Spleen (tissue), 13 donors: ENCODE measurements at places on chromosomes 7 and 10. TPM values are rescaled to one million over a fixed set of nuclear protein-coding genes. Genes with fewer than 3 reads are reported as not detected.

- no peak for DNase-seq
- no peak overlapping the region for H3K4me3 ChIP-seq
- H3K27me3 ChIP-seq: no peaks in the 10 kb centered on the region
- no peaks in the 10 kb centered on the region for H3K36me3 ChIP-seq
Measured at GRCh38 chr7:137025469-137026175, 157.2 kb downstream of the CHRM2 start.

Gene NT5C3A
- 36.0 TPM for total RNA-seq

GRCh38 chr7:96707901-96708774, 1.5 kb downstream of the SEM1 start:
- no peaks in the 10 kb centered on the region for H3K27me3 ChIP-seq
- peak overlapping the region; percentile 87 for H3K4me3 ChIP-seq
- H3K27ac ChIP-seq: no peak overlapping the region
- H3K4me1 ChIP-seq: peaks cover 20% of the 10 kb centered on the region
- H3K36me3 ChIP-seq: no peaks in the 10 kb centered on the region

Gene EVX1
- total RNA-seq: not detected

Gene TWIST1
- not detected for total RNA-seq

GRCh38 chr7:137875746-137876145, 29.0 kb upstream of the DGKI start:
- H3K27ac ChIP-seq: no peak overlapping the region
- no peaks in the 10 kb centered on the region for H3K27me3 ChIP-seq
- H3K36me3 ChIP-seq: peaks cover 88% of the 10 kb centered on the region
- H3K4me3 ChIP-seq: no peak overlapping the region

Gene GIMAP6
- total RNA-seq: 77.6 TPM

Gene TRPV5
- total RNA-seq: not detected

GRCh38 chr10:50421026-50421719, 169.9 kb upstream of the ASAH2 start:
- H3K27ac ChIP-seq: peak overlapping the region; percentile 38
- no peaks in the 10 kb centered on the region for H3K27me3 ChIP-seq
- no peaks in the 10 kb centered on the region for H3K36me3 ChIP-seq
- peaks cover 51% of the 10 kb centered on the region for H3K4me1 ChIP-seq
- DNase-seq: no peak
- H3K4me3 ChIP-seq: no peak overlapping the region

Gene TMEM236
- total RNA-seq: 0.89 TPM

Gene CYP2C18
- not detected for total RNA-seq

Gene CAPZA2
- total RNA-seq: 233 TPM

Gene SLC26A3
- total RNA-seq: not detected

Gene LRRD1
- total RNA-seq: not detected

DNA sequence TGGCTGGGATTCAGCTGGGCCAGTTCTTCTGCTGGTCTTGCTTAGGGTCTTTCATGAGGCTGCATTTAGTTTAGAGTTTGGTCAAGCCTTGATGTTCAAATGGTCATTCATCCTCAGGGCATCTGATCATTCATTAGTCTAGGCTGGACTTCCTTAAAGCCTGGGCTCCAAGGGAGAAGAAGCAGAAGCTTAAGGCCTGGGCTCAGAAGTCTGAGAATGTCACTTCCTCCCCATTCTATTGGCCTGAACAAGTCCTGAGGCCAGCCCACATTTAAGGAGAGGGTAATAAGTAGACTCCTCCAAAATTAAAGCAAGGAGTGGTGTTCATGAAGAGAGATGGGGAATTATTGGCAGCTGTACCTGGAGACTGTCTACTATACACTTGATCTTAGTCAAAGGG, 193.2 kb upstream of the HABP2 start:
- H3K4me1 ChIP-seq: no peaks in the 10 kb centered on the region
- no peak overlapping the region for H3K27ac ChIP-seq

- peaks cover 12% of the 10 kb centered on the region for H3K4me1 ChIP-seq
- no peak for DNase-seq
Measured at GRCh38 chr10:101053516-101053915, 8.3 kb upstream of the KAZALD1 start.

GRCh38 chr7:66639773-66640172, 11.1 kb downstream of the KCTD7 start:
- H3K27ac ChIP-seq: no peak overlapping the region
- H3K4me1 ChIP-seq: no peaks in the 10 kb centered on the region
- DNase-seq: no peak
- no peaks in the 10 kb centered on the region for H3K27me3 ChIP-seq

GRCh38 chr10:128943111-128943510, 523.9 kb upstream of the MGMT start:
- no peak for DNase-seq
- no peak overlapping the region for H3K27ac ChIP-seq
- no peaks in the 10 kb centered on the region for H3K4me1 ChIP-seq
- H3K27me3 ChIP-seq: no peaks in the 10 kb centered on the region
- H3K4me3 ChIP-seq: no peak overlapping the region
- no peaks in the 10 kb centered on the region for H3K36me3 ChIP-seq

DNA sequence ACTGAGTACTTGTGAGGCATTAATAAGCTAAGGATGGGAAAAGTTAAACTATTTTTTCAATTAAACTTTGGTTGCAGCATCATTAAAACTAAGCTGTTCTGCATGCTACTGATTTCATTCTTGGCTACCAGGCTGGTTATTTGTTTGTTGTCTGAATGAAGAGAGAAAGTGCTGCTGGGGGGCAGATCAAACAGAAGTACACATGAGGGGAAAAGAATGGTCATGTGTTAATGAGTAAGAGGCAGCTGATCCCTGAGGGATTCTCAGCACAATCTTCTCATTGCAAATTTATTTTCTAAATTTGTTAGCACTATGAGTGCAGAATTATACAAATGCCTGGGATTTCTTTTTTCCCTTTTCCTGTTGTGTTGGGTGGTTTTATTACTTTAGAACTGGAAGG, 213.2 kb upstream of the HPS1 start:
- DNase-seq: no peak
- no peak overlapping the region for H3K4me3 ChIP-seq
- no peak overlapping the region for H3K27ac ChIP-seq

Gene JAKMIP3
- 0.32 TPM for total RNA-seq

DNA sequence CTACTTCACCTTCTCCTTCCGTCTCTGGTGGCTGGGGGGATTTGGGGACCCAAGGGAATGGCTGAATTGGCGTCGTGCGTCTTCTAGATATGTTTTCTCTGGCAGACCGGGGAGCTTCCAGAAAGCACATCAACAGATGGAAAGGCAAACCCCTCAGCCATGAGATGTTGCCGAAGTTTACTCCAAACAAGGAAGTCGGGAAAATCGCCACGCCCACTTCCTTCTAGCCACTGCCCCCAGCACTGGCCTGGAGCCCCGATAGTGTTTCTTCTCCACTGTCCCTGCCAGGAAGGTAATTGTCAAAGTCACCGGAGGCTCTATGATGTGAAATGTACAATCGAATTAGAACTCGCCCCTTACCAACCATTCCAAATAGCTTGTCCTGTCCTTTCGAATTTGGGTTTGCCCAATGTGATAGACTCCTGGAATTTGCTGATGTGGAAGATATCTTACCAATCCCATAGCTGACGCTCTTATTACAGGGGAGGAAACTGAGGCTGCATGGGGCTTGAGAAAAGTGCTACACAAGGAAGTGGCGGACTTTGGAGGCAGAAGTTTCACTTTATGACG, 191.0 kb downstream of the LSM5 start:
- no peak for DNase-seq
- H3K4me3 ChIP-seq: peak overlapping the region; percentile 35
- H3K27me3 ChIP-seq: peaks cover 46% of the 10 kb centered on the region
- H3K36me3 ChIP-seq: no peaks in the 10 kb centered on the region

Gene MPP7
- total RNA-seq: 11.5 TPM

DNA sequence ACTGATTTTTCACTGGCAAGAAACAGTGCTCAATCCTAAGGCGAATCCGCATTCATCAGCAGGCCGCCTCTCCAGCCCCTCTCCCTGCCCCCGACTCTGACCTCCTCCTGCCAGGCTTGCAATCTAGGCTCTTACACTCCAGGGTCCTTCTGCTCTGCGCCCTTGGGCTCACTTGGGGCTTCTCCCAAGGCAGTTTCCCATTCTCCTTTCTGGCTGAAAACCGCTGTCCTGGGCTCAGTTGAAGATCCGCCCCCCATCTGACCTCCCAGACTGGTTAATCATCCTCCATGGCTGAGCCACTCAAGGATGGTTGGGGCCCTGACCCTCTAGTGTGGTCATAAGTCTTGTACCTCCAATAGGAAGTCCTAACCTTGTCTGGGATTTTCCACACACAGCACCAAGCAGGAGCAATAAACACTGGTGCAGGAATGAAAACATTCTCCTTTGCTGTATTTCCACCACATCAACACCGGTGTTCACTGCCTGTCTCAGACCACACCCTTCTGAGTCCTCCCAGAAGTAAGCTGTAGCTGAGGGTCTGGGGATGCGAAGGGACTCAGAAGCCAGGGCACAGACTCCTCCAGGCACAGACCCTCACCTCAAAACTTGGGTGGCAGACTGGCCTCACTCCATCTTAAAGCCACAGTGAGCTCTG, 42.4 kb downstream of the TNS3 start:
- H3K36me3 ChIP-seq: no peaks in the 10 kb centered on the region
- H3K27me3 ChIP-seq: no peaks in the 10 kb centered on the region
- DNase-seq: peak; percentile 49
- H3K4me1 ChIP-seq: peaks cover 8% of the 10 kb centered on the region
- H3K27ac ChIP-seq: peak overlapping the region; percentile 63
- H3K4me3 ChIP-seq: no peak overlapping the region

Gene ZPBP
- total RNA-seq: not detected
